ENCODE measurements at places on chromosomes 13 and 19. TPM values are rescaled to one million over a fixed set of nuclear protein-coding genes. Genes with fewer than 3 reads are reported as not detected.

GRCh38 chr13:95707442-95708390 lies 30.8 kb downstream of the DNAJC3 start:
- H3K27me3 ChIP-seq: no peaks in the 10 kb centered on the region
- no peak overlapping the region for H3K27ac ChIP-seq
- peaks cover 31% of the 10 kb centered on the region for H3K36me3 ChIP-seq
- H3K4me3 ChIP-seq: no peak overlapping the region
- H3K4me1 ChIP-seq: peaks cover 25% of the 10 kb centered on the region
- no peak for DNase-seq

- DNase-seq: no peak
- no peaks in the 10 kb centered on the region for H3K36me3 ChIP-seq
- H3K27ac ChIP-seq: no peak overlapping the region
- H3K27me3 ChIP-seq: no peaks in the 10 kb centered on the region
These were observed 125.5 kb downstream of the ENOX1 start for GRCh38 chr13:43661161-43661830.

DNA sequence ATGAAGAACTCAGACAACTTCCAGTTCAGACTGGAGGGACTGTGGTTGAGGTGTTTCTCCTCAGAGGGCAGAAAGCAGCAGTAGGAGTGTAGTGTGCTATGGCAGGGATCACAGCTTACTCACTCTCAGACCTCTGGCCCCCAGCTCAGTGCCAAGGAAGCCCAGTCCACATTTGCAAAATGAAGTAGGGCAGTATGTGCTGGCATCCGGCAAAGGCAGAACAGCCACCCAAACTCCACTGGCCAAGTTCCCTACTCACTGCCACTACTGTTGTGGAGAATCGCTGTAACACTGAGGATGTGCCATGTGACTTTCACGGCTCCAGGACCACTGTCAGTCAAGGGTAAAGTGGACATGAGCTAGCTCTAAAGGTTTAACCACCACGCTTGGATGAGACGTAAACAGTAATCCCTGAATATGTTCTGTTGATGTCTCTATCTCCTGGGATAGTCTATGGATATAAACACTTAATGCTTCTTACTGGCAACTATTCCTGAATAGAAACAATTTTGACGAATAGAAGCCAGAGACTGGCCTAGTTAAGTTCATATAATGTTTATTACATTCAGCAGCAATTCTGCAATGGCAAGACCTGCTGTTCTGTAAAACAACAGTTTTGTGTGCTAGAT lies 67.0 kb upstream of the SLC15A1 start:
- no peak overlapping the region for H3K4me3 ChIP-seq
- DNase-seq: no peak
- H3K36me3 ChIP-seq: peaks cover 41% of the 10 kb centered on the region
- H3K4me1 ChIP-seq: no peaks in the 10 kb centered on the region
- H3K27ac ChIP-seq: no peak overlapping the region
- no peaks in the 10 kb centered on the region for H3K27me3 ChIP-seq

DNA sequence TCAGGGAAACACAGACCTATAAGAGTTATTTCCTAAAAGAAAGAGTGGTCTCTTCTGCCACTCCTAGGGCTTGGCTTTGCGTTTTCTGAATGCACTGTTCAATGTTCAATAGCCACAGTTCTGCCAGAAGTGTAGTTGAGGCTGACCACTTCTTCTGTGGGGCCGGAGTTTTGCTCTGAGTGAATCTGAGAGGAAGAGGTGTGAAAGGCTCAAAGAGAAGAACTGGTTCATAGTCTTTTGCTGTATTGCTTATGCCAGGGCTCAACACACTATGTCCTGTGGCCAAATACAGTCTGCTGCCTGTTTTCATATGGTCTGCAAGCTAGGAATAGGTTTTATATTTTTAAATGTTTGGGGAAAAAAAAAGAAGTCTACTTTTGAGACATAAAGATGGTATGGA lies 128.2 kb downstream of the STOML3 start:
- H3K36me3 ChIP-seq: no peaks in the 10 kb centered on the region
- DNase-seq: no peak
- no peak overlapping the region for H3K27ac ChIP-seq
- peaks cover 3% of the 10 kb centered on the region for H3K27me3 ChIP-seq
- no peak overlapping the region for H3K4me3 ChIP-seq

- H3K36me3 ChIP-seq: peaks cover 46% of the 10 kb centered on the region
- peak overlapping the region; percentile 92 for H3K27ac ChIP-seq
- no peaks in the 10 kb centered on the region for H3K27me3 ChIP-seq
- peaks cover 24% of the 10 kb centered on the region for H3K4me1 ChIP-seq
These were observed 594 bp upstream of the ZNF850 start for GRCh38 chr19:36773223-36773579.

SERPINE3 gene
- total RNA-seq: not detected

HMG20B gene
- total RNA-seq: 53.4 TPM

SLAIN1 gene
- total RNA-seq: 33.6 TPM
